Activated naive CD4-positive, alpha-beta T cell (primary cell): ENCODE measurements at places on chromosomes 2 and 18.

- no peak for DNase-seq
These were observed 1.1 kb downstream of the TMEM169 start for GRCh38 chr2:216082805-216083204.

DNA sequence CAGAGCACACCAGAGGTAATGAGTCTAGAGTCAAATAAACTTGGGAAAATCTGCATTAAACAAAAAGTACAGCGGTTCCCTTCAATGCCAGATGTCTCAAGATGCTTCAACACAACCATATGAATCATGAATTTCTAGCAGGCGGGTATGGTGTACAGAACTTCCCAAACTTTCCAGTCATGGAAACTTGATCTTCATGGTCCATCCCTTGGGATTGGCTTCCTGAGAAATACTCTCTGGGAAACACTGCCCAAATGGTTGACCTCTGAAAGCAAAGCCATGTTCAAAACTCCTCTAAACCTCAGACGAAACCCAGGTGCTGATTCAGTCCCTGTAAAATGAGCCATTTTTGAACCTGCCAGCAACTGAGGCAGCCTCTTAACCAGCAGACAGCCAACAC, 16.4 kb upstream of the TMEM247 start:
- DNase-seq: no peak

GRCh38 chr2:33589444-33589843, 9.7 kb downstream of the FAM98A start:
- no peak for DNase-seq

DNA sequence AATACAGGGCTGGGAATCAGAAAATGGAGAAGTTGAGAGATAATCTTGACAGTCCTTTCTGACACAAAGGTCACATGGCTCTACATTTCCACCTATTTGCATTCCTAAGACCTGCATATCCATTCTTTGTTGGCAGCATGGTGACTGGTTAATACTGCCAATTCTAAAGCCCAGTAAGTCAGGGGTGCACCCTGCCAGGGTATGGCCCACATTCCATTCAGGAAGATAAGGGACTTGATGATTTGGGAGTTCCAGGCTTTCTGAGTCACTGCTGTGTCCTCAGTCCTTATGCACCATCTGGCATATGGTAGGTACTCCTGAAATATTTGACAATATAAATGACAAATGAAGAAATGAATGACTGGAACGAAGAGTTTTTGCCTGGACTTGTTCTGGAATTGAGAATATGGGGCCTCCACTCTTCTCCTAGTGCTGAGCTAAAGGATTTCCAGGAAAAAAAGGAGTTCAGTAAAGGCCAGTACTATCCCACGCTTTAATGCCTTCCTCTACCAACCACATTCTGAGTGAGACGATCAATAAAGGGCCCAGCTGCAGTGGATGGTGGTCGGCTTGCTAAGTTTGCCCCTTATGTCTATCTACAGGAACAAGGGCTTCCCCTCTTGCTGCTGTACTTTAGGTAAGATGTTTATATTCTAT, 31.7 kb upstream of the EIF2AK3 start:
- DNase-seq: no peak

DNA sequence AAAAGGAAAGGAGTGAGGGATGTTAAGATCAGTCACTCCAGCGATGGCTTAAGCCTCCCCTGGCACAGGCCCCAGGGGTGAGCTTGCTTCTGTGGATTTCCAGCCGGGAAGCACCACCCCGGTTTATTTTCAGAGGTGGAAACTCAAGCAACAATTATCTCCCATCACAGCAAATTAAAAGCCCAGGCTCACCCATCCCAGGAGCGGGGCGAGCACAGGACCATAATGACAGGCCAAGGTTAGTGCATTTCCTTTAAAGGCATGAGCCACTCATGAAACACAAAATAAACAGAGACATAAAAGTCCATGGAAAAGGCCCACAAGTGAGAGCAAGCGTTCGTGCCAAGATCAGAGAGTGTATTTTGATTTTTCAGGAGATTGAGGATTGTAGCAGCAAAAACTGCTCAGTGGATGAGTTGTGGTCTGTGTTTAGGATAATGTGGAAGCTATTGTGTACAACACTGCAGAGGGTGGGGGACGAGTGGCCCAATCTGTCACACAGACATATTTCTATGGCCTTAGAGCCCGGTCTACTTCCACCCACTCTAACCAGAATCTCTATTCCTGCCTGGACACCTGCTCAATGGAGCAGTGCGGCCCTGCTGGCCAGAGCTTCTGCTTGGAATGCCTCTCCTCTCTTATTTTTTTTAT, 111.4 kb upstream of the CDC42EP3 start:
- no peak for DNase-seq

DNA sequence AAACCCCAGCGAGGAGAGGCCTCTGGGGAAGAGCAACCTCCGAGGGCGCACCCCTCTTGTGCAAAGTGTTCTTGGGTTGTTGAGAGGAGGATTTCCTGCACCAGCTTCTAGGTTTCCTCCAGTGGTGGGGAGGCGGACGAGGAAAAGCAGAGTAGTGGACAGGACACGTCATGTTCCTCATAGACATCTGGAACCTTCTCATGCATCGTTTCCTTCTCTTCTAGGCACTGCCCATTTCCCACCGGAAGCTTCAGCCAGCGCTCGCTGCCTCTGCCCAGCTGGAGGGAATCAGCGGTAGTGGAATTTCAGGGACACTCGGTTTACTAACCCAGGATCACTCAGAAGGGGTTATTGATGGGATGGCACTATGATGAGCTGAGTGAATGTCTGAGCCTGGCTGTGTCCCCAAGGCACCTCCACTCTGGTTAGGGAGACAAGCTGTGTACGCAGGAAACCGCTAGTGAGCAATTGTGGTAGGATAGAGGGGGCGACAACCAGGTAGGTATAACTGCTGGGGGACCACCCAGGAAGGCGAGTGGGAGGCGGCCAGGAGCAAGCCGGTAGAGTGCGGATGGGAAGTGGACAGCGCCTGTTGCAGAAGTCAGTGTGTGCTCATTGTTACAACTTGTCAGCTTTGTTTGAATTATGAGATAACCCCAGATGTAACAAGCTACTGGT, 960 bp upstream of the APOB start:
- DNase-seq: no peak

- DNase-seq: no peak
These were observed 101.2 kb upstream of the SLC38A11 start for GRCh38 chr2:165056564-165056963.

DNA sequence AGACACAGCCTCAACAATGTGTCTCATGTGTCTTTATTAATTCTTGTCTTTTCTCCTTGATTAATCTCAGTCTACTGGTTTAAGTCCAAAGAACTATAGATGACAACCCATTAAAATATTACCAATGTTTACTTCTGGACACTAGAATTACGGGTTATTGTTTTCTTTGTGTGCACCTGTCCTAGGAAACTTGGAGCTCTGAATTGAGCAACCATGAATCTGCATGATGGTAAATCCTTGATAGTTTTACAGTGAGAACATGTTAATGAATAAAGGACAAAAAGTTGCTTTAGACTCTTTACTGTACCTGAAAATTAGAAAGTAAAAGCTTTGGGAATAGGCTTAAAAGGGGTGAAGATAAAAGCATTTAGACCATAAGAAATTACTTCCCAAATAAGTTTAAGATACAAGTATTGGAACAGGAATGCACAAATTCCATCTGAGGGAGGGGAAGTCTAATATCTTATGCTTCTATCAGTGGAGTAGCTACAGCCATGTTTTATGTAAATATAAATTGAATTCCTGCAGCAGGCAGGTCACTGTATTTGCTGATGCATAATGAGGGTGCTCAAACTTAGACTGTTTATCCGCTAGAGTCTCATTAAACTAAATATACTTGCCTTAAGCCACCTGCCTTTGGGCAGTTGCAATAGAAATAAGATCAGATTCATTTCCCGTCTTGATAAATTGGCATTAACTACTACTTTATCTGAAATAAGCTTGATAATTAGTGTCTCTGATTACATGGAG, 603.7 kb upstream of the GCFC2 start:
- DNase-seq: no peak

DNA sequence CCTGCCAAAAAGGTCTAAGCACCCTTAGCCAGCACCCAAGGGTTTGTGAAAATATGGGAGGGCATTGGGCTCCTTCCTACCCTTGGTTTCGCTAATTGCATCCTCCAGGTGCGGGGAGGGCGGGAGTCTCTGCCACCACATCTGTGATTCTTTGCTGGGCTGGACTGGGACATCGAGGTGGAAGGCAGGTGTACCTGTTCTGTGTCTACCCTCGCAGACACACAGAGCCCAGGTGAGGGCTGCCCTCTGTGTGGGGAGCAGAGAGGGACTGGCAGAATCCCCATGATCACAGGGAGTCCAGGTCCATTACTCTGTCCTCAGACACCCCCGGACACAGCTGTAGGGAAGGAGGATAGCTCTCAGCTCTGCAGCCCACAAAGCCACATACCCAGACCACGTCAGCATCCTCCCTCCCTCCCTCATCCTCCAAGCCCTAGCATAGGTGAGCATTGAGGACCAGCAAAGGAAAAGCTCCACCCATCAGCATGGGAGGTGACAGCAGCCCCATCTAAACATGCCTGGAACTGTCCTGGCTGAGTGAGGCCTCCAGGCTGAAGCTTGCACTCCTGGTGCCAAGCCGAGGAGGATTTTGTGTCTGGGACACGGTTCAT, 49.8 kb downstream of the PLB1 start:
- DNase-seq: no peak

DNA sequence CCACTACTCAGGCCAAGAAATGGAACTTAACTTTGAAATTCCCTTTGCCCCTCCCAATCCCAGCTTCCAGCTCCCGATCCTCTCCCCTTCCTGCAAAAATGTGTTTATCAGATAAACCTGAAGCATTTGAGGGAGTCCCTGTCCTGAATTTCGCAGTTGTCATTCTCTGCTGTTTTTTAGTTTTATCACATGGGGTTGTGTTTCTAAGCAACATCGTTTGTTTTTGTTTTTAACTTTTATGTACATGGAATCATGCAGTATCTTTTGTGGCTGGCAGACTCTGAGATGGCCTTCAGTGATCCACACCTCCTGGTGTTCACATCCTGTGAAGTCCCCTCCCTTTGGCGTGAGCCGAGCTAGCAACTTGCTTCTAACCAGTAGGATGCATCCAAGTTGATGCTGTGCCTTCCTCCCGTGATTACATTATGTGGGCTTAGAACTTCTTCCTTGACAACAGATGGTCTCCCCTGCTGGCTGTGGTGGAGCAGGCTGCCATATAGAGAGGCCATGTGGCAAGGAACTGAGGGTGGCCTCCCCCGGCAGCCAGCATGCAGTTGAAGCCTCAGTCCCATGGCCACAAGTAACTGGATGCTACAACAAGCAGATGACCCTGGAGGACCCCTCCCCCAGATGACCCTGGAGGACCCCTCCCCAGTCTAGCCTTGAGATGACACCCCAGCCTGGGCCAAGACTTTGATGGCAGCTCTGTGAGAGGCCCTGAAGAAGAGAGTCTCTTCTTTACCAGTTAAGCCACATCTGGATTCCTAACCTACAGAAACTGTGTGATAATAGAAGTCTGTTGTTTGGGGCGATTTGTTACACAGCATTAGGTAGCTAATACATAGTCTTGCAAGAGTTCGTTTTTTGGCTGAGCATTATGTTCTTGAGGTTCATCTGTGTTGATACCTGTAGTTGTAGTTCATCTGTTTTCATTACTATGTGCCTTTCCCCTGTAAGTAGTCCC, 27.7 kb downstream of the SH3BP4 start:
- DNase-seq: no peak

DNA sequence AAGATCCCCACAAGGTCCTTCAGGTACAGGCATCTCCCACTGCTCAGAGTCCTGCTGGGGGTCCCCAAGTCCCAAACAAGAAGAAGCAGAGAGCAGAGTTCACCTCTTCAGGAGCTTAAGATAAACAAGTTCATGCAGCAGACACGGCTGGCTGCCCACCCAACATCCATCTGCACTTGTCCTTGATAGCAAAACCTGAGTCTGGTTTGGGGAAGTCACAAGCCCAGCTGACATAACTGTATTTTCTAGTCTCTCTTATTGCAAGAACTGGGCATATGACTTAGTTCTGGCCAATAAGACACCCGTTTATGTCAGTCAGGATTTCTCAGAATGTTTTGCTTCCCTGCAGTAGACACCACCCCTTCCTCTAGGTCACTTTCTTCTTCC, 31.8 kb downstream of the AFF3 start:
- DNase-seq: no peak

DNA sequence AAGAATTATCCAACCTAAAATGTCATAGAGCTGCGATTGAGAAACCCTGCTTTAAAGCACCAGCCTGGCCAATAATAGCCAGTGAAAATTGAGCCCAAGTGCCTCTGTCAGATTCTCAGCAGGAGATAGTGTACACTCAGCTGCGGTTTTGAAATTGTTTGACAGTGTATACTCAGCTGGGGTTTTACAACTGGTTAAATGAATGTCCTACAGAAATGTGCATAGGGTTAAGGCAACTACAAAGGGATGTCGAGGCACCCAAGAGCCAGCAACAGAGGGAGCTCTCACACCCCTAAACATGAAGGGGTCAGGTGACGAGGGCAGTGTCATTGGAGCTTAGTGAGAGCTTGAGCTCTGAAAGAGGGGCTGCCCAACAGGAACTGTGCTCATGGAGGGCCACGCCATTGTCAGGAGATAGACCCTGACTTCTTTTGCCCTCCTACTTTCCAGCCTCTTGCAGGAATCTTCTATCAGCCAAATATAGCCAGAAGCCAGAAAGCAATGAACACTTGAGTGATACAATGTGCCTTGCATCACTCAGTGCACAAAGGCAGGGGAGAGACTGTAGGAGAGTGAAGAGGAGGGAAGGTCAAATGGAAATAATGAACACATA, 15.1 kb downstream of the ACTG2 start:
- peak; percentile 36 for DNase-seq

GRCh38 chr2:172783165-172783898, 47.7 kb downstream of the RAPGEF4 start:
- DNase-seq: no peak

DNA sequence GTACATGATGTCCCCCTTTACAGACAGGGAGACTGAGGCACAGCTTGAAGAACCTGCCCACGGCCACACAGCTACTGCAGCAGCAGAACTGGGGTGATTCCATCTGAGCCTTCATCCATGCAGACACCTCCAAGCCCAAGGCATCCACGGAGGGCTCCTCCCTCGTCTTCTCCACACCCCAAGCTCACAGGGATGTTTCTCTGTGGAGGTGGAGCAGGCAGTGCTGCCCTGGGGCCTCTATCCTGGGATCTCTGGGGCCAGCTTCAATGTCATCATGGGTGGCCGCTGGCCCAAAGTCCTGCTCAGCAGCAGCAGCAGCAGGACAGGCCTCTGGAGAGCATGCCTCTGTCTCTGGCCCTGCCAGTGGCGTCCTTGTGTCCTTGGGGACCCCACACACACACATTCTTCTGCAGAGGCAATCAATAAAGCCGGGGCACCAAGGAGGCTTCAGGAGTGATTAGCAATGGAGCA, 31.2 kb downstream of the ADI1 start:
- DNase-seq: no peak

- DNase-seq: no peak
These were observed 1478.6 kb upstream of the ACVR2A start for GRCh38 chr2:146366276-146366675.

- no peak for DNase-seq
These were observed 82.8 kb downstream of the QPCT start for GRCh38 chr2:37427241-37427640.

- DNase-seq: no peak
These were observed 168.6 kb downstream of the HDAC4 start for GRCh38 chr2:239232195-239232578.
